ENCODE measurements at places on chromosomes 3 and 15.

DNA sequence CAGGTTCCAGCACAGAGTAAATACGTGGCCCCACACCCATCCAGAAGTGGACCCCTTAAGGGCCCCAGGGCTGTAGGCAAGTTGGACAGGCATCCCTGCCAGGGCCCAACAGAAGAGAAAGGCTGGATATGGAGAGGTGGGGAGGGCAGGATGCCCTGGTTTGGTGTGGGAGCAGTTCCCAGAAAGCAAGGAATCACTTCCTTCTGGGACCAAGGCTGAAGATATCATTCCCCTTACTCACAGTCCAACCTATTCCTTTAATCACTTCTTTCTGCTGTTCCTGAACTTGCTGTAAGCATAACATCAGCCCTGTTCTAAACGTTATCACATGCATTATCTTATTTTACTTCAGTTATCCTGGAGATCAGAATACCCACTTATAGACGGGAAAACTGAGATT, 6.1 kb upstream of the MESP2 start:
- H3K36me3 ChIP-seq: no peaks in the 10 kb centered on the region
- DNase-seq: no peak
- H3K27ac ChIP-seq: no peak overlapping the region
- no peak overlapping the region for H3K4me3 ChIP-seq
- no peaks in the 10 kb centered on the region for H3K4me1 ChIP-seq

DNA sequence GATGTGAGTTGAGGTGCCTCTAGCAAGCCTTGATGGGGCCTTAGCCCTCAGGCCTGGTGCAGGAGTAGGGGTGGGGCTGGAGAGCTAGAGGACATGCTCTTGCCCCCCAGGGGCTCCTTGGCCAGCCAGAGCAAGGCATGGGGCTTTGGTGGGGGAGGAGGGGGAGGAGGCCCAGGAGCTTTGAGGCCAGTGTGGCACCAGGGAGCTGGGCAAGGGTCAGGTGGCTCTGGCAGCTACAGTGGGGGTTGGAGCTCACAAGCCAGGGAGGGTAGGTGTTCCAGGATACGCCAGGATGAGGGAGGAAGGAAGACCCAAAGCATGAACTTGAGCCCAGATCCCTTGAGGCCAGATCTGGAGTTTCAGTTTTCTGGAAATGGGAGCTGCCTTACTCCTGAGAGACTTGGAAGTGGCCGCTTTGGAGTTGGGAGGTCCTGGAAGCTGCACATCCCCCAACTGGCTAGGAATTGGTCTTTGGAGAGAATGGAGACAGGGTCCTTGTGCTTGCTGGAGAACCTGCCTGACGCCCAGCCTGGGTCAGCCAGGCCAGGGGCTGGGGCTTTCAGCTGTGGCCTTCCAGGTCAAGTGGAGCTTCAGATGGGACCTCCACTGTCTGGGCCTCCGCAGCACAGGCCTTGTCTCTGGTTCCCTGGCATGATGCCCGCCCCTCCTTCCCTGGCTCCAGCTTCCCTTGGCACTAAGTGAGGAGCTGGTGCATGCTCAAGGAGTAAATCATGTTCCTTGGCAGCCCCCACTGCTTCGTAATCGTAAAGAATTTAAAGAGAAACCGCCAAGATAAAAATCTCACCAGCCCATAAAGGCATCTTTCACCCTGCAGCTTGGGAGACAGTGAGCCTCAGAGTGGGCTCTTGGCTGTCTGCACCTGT, 8.7 kb downstream of the SEMA3F start:
- no peak overlapping the region for H3K27ac ChIP-seq
- H3K36me3 ChIP-seq: peaks cover 19% of the 10 kb centered on the region
- H3K27me3 ChIP-seq: no peaks in the 10 kb centered on the region

- no peaks in the 10 kb centered on the region for H3K27me3 ChIP-seq
- no peaks in the 10 kb centered on the region for H3K4me1 ChIP-seq
- H3K36me3 ChIP-seq: no peaks in the 10 kb centered on the region
- no peak overlapping the region for H3K4me3 ChIP-seq
- H3K27ac ChIP-seq: no peak overlapping the region
Observed at GRCh38 chr3:79351699-79352098, 416.1 kb downstream of the ROBO1 start.

DNA sequence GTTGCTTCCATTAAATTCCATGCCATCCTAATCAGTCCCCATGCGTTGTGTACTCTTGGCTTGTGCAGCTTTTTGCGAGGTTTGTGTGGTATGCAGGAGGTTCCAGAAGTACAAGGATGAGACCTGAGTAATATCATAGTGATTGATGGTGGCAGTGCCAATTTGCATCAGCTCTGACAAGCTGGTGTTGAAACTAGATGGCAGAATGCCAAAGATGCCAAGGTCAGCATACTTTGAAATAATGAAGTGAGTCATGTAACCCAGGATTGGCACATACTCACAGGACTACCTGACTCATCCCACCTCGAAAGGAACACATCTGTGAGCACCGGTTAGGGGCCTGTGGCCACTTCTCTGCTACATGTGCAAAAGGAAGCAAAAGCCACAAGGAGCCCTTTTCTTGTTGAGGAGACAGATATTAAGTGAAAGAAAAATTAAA, 14.3 kb downstream of the KAT2B start:
- H3K4me1 ChIP-seq: no peaks in the 10 kb centered on the region
- H3K36me3 ChIP-seq: no peaks in the 10 kb centered on the region
- H3K4me3 ChIP-seq: no peak overlapping the region
- no peak for DNase-seq
- no peaks in the 10 kb centered on the region for H3K27me3 ChIP-seq

DNA sequence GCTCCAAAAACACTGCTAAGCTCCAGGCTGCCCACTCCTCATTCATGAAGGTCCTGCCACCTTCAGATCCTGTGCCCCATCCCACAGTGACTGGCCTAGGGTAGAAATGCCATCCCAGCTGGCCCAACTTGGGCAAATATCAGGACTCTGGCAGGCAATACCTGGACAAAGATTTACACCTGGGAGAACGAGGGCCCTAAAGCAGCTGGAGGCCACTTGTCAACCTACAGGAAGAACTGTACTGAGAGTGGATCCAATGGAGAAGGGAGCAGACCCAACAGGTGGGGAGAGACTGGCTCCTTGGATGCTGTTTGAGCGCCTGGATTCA, 57.1 kb upstream of the GATA2 start:
- no peaks in the 10 kb centered on the region for H3K36me3 ChIP-seq
- no peak overlapping the region for H3K4me3 ChIP-seq
- DNase-seq: no peak
- no peak overlapping the region for H3K27ac ChIP-seq
- peaks cover 18% of the 10 kb centered on the region for H3K27me3 ChIP-seq

GRCh38 chr3:115272036-115272824, 125.1 kb upstream of the ZBTB20 start:
- H3K27me3 ChIP-seq: no peaks in the 10 kb centered on the region
- no peak for DNase-seq
- no peak overlapping the region for H3K4me3 ChIP-seq
- no peak overlapping the region for H3K27ac ChIP-seq
- no peaks in the 10 kb centered on the region for H3K36me3 ChIP-seq

DNA sequence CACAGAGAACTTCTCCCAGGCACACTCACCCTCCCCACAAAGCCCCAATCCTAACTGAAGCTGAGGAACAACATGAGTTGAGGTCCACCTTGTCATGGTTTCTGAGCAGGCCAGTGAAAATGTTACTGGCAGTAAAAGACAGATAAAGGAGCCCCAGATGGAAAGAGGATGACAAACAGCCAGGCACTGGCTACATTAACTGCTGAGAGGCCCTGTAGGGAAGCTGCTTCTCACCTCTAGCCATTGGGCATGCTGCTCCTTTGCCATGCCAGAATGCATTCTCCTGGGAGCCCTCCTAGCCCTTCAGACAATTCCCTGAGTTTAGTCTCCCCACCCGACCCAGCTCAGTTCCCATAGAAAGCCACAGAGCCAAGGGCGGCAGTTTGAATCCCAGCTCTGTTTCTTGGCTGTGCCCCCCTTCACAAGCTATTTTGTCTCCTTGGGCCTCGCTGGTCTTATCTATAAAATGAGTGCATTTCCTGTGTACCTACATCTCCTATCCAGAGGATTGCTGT, 60.5 kb downstream of the LMCD1 start:
- no peaks in the 10 kb centered on the region for H3K36me3 ChIP-seq
- no peak for DNase-seq
- no peaks in the 10 kb centered on the region for H3K4me1 ChIP-seq
- H3K4me3 ChIP-seq: no peak overlapping the region
- H3K27ac ChIP-seq: no peak overlapping the region

- H3K27me3 ChIP-seq: peaks cover 3% of the 10 kb centered on the region
- no peak for DNase-seq
- no peak overlapping the region for H3K27ac ChIP-seq
- H3K4me1 ChIP-seq: peaks cover 14% of the 10 kb centered on the region
- H3K36me3 ChIP-seq: no peaks in the 10 kb centered on the region
- H3K4me3 ChIP-seq: no peak overlapping the region
Observed at GRCh38 chr15:40891810-40892446, 2.3 kb upstream of the VPS18 start.

DNA sequence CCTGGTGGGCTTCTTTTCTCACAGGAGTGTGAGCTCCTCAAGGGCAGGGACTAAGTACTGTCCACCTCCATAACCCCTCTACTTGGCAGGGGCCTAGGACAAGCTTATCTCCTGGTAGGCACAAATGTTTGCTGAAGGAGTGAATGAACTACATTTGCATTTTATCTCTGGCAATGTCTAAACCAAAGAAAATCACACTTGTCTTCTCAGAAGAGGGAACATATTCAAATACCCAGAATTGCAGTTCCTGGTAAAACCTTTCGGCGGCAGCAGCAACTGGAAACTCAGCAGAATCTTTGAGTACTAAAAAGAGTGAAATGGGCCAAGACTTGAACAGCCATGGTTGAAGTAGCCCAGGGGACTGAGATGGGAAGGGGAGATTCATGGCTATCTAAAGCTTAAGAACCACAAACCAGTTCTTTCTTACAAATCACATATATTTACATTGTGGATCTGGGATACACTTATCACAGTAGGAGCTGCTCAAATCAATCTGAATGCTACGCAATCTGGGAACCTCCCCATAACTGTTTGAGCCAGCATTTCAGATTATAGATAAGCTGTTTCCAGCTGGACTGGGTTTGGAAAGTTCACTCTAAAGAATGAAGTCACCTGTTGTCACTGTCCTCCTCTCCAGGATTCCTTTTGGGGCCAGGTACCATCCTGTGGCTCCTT, 18.7 kb upstream of the PTPN9 start:
- no peaks in the 10 kb centered on the region for H3K4me1 ChIP-seq
- H3K36me3 ChIP-seq: peaks cover 5% of the 10 kb centered on the region
- H3K27me3 ChIP-seq: no peaks in the 10 kb centered on the region
- DNase-seq: no peak
- no peak overlapping the region for H3K27ac ChIP-seq
- H3K4me3 ChIP-seq: no peak overlapping the region

DNA sequence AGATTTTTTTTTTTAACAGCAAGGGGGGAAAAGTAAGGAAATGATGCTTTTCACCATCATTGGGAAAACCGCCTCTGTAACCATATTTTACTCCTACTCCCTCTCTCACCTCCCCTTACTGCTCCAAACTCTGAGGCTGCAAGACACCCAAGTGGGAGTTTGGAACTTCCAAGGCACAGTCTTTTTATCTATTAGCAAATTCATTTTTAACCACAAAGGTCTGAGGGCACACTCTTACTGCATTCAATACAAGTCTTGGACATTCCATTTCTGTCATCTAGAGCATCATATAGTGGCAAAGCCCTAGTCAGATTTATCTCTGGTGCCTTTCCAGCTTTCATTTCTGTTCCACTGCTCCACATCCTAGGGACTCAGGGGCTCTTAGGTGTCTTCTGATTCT, 13.2 kb downstream of the FAM162A start:
- H3K4me3 ChIP-seq: no peak overlapping the region
- H3K4me1 ChIP-seq: no peaks in the 10 kb centered on the region
- no peaks in the 10 kb centered on the region for H3K36me3 ChIP-seq
- no peaks in the 10 kb centered on the region for H3K27me3 ChIP-seq
- no peak overlapping the region for H3K27ac ChIP-seq

GRCh38 chr3:13972679-13973379, 93.0 kb upstream of the WNT7A start:
- no peaks in the 10 kb centered on the region for H3K36me3 ChIP-seq
- no peaks in the 10 kb centered on the region for H3K4me1 ChIP-seq
- no peak overlapping the region for H3K4me3 ChIP-seq
- no peaks in the 10 kb centered on the region for H3K27me3 ChIP-seq
- DNase-seq: no peak

- no peak for DNase-seq
- no peaks in the 10 kb centered on the region for H3K4me1 ChIP-seq
- no peak overlapping the region for H3K4me3 ChIP-seq
Observed at GRCh38 chr3:50600141-50600753, 11.3 kb downstream of the CISH start.

GRCh38 chr15:76327191-76328105, 9.1 kb upstream of the ISL2 start:
- H3K27me3 ChIP-seq: no peaks in the 10 kb centered on the region
- H3K36me3 ChIP-seq: no peaks in the 10 kb centered on the region
- H3K4me3 ChIP-seq: no peak overlapping the region
- no peak for DNase-seq
- H3K27ac ChIP-seq: no peak overlapping the region

- no peaks in the 10 kb centered on the region for H3K4me1 ChIP-seq
- no peaks in the 10 kb centered on the region for H3K27me3 ChIP-seq
- no peak overlapping the region for H3K4me3 ChIP-seq
- no peak for DNase-seq
- H3K27ac ChIP-seq: no peak overlapping the region
Observed at GRCh38 chr15:72978223-72978622, 74.0 kb upstream of the NEO1 start.

- no peak overlapping the region for H3K27ac ChIP-seq
- H3K4me1 ChIP-seq: no peaks in the 10 kb centered on the region
- H3K4me3 ChIP-seq: no peak overlapping the region
Observed at GRCh38 chr3:167780214-167780883, 44.8 kb downstream of the SERPINI1 start.

GRCh38 chr15:81785181-81785580, 260.6 kb downstream of the MEX3B start:
- DNase-seq: no peak
- no peaks in the 10 kb centered on the region for H3K36me3 ChIP-seq
- H3K4me3 ChIP-seq: no peak overlapping the region

DNA sequence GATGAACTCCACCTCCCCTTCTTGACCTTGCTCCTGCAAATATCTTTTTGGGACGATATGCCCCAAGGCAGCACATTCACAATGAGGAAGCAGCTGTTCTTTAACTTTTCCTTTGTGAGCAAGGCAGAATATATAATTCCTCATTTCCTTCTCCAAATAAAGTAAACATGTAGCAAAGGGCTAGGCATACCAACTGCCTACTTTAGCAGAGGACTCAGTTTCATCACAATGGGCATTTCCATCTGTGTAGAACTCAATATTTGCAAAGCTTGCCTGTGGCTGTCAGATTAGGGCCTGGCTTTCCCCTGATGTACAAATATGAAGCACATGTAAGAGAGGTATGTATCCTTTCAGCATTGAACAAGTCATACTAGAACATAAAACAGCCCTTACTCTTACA, 366.9 kb downstream of the RSL24D1 start:
- H3K4me3 ChIP-seq: no peak overlapping the region
- peaks cover 2% of the 10 kb centered on the region for H3K27me3 ChIP-seq
- no peaks in the 10 kb centered on the region for H3K4me1 ChIP-seq
- H3K36me3 ChIP-seq: no peaks in the 10 kb centered on the region
- no peak for DNase-seq

- no peak overlapping the region for H3K27ac ChIP-seq
- H3K4me3 ChIP-seq: no peak overlapping the region
- DNase-seq: no peak
- no peaks in the 10 kb centered on the region for H3K27me3 ChIP-seq
- peaks cover under 1% of the 10 kb centered on the region for H3K36me3 ChIP-seq
Observed at GRCh38 chr3:134163096-134163495, 87.6 kb downstream of the RYK start.

Measured in H1 (cell line).